ENCODE measurements at places on chromosomes 11 and 22. TPM values are rescaled to one million over a fixed set of nuclear protein-coding genes. Genes with fewer than 3 reads are reported as not detected.
A peak's percentile ranks its signal among the peaks of the same experiment; 100 is the strongest.

DNA sequence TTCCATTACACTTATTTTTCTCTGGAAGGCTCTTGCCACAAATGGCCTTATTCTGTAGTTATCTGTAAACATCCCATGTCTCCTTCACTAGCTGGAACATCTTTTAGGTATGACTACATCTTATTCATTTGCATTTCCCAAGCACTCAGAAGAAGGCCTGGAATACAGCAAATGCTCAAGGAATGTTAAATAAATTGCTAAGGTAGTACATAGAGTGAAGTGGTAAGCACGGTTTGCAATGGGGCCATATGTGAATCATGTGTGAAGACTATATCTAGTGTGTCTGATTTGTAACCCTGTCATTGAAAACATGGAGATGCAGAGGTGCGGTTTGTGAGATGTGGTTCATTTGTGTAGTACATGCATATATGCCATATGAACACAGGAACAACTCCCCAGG is 33.5 kb downstream of the GDPD4 start:
- no peak overlapping the region for H3K4me3 ChIP-seq
- no peak for ATAC-seq
- no peaks in the 10 kb centered on the region for H3K4me1 ChIP-seq

DNA sequence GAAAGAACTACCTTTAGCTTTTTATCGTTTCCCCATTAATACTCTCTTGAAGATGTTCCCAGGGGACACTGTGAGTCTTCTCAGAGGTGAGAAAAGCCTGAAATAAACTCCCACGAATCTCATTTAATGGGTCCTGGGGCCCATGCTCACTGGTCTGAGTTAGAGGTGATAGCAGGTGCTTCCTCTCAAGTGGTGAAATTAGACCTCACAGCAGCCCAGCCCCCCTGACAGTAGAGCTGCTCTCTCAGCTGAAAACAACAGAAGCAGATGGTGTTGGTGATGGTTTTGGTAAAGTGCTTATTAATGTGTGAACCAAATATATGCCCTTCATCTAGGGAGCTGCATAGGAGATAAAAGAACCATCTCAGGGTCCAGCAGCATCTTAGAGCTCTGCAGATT is 76.8 kb upstream of the VPREB1 start:
- no peak overlapping the region for H3K4me3 ChIP-seq
- H3K36me3 ChIP-seq, result no peaks in the 10 kb centered on the region
- no peak for ATAC-seq

GRCh38 chr22:46421267-46421666 is 85.8 kb downstream of the TRMU start:
- no peak overlapping the region for H3K27ac ChIP-seq
- H3K27me3 ChIP-seq, result peaks cover 15% of the 10 kb centered on the region
- no peak for ATAC-seq
- no peak overlapping the region for H3K4me3 ChIP-seq

DNA sequence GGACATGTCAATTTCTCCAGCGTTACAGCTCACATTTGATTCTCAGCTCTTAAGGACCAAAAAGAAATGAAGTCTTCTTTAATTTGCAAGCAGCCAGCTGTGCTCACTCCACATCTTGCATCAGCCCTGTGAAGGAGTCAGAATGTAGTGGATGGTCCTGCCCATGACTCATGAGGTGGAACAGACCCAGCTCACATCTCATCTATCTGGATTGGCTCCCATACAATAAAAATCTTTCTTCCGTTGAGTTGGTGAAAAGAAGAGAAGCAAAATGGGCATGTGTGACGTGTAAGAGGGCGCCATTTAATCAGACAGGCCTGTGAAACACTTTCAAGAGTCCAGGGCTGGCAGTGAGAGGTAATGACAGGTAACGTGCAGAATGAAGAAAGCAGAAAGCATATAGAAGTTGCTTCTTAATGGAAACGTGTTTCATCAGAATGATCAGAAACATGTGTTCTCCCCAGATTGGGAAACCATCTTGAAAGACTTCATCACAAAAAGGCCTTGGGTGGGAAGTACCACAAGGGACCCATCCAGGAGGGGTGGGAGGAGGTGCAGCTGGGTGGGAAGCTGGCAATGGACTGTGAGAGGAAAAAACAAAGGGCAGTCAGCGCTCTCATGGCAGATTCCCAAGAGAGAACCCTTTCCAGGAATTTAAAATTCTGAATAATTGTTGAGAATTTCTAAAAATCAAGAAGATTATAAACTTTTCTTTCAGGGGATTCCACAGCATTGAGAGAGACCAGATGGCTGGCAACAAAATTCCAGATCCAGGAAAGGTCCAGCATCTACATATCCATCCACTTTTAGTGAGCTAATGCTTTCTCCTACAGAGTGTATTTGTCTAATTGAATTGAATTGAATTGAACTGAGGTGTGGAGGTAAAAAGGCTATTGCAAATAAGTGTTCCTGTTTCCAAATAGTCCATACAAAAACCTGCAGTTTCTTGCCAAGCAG is 57.0 kb downstream of the ETS1 start:
- H3K4me1 ChIP-seq, result no peaks in the 10 kb centered on the region
- ATAC-seq, result peak; percentile 94
- H3K4me3 ChIP-seq, result no peak overlapping the region
- no peaks in the 10 kb centered on the region for H3K36me3 ChIP-seq
- H3K27ac ChIP-seq, result peak overlapping the region; percentile 20

PNPLA5 gene
- not detected for total RNA-seq
